Common myeloid progenitor, CD34-positive (primary cell): ENCODE measurements at places on chromosomes 12 and 14.

DNA sequence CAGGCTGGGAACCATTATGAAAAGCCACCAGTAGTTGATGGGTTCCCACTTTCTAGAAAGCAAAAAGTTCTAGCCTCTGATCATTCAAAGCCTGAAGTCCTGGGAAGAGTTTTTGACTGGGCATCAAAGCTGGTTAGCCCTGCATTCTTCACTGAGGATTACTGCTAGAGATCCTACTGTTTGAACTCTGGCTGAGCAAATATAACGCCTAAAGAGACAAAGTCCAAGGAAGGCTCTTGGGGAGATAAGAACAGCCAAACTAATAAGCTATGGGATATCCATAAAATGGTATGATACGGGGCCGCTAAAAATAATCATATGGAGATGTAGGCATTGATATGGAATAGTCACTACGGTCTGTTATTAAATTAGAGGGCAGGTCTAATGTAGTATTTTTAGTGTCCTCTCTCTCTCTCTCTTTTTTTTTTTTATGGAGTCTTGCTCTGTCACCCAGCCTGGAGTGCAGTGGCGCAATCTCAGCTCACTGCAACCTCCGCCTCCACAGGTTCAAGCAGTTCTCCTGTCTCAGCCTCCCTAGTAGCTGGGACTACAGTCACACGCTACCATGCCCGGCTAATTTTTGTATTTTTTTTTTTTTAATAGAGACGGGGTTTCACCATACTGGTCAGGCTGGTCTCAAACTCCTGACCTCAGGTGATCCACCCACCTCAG lies 35.5 kb downstream of the PLXNC1 start:
- DNase-seq, result no peak

- no peak for DNase-seq
These were observed 8.7 kb downstream of the SMIM41 start for GRCh38 chr12:52087961-52088820.

DNA sequence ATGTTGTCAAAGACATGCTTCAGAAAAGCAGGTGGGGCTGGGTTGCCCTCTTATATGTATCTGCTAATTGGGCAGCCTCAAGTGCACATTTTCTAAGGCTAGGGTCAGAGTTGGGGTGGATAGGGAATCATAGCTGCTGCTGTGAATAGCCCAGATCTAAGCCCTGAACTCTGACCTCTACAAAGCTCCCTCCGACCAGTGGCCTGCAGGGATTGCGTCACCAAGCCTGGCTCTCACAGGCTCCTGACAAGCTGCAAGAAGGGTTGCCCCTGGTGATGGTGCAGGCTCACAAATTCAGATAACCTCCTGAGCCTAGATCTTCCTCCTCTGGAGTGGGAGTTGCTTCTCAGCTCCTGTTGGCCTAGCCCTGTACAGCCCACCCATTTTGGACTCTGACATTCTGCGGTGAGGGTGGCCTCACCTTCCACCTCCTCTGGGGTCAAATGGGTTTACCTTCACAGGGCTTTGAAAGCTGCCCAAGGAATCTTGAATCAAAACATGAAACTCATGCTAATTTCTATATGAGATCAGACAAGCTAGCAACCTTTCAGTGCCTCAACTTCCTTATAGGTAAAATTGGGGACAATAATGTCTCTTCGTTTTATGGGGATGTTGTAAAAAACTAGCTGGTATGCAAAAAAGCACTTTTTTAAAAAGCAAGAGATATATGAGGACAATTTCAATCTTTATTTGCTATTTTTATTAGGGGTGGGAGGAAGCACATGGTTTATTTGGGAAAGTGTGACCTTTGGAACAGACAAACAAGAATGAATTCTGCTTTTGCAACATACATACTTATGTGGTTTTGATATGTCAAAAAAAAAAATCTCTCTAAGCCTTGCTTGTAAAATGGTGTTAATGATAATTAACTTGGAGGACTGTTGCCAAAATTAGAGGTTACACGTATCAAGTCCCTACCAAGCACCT lies 4.9 kb upstream of the SUSD6 start:
- DNase-seq, result no peak

DNA sequence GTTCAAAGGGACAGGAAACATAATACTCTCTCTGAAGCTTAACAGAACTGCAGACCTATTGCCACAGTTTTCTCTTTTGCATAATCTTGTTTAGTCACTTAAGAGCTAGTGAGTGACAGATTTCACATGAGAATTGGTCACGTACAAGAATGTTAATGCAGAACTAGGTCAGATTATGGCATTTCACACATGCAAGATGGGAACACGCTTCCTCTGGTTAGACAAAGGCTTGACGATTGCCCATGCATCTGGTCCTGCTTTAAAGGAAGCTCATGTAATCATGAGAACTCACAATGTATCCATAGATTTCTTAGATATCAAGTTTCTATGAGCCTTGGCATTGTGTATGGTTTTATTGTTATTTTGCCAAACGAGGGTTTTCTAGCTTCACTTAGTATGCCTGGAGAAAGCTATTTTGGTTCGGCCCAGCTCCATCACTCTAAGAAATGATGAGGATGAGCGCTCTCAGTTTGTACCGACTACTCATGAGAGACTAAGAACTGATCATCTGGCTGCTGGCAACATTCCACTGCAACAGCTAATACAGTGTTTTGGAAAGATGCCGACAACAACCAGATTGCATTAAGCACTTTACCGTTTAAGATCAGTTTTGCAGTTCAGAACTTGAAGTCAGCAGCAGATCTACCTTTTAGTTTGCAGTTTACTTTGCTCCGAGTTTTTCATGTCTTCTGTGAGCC lies 380.0 kb downstream of the DIO2 start:
- no peak for DNase-seq

- no peak for DNase-seq
These were observed 17.6 kb downstream of the MYBPC1 start for GRCh38 chr12:101612160-101612916.

DNA sequence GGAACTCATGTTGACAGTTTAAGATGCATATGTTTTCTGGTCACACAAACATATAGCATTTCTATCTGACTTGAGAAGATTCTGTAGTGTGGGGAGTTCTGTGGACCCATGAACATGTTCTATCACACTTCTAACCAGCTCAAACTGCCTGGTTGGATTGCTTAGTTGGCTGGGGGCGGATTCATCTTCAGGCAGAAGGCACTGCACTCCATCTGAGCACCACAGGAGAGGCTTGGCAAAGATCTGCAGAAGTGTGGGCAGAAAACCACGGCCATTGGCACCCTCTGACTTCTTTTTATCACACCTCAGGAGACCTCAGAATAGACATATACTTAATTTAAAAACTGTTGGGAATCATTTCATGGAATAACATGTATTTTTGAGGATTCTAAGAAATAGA lies 68.5 kb downstream of the LIN7A start:
- no peak for DNase-seq
